GM12891 (cell line): ENCODE measurements at places on chromosomes 7 and 10.
A peak's percentile ranks its signal among the peaks of the same experiment; 100 is the strongest.

DNA sequence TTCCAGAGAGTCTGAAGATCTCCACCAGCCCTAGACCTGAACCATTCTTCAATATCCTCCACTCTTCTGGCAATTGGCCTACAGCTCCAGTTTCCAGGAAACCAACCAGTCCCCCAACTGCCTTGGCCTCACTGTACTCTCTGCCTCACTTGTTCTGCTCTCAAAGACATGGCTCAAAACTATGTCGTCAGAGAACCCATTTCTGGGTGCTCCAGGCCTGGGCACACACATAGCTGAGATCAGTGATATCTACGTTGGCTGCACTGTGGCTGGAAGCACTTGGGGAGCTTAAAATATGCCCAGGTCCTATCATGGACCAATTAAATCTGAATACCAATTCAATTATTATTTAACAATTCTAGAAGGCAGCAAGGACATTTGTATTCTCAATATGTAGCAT is 93.1 kb downstream of the COBL start:
- no peak for DNase-seq

DNA sequence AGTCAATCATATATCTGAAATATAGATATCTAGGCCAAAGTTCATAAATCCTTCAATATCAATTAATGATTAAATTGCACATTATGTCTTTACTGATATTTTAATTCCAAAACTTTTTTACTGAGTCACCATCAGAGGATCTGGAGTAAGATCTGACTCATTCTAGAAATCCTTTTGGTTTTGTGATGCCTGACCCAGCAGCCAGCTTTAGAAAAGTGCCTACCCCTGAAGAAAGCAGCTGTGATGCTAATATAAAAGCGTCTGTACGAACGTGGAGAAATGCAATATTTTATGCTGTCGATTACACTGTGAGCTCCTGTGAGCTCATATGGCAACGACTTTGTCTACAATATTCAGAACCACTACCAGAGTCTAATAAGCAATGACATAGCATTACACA is 142.5 kb upstream of the LRRTM3 start:
- DNase-seq: no peak

GRCh38 chr10:13195016-13195415 is 33.7 kb downstream of the MCM10 start:
- no peak for DNase-seq

DNA sequence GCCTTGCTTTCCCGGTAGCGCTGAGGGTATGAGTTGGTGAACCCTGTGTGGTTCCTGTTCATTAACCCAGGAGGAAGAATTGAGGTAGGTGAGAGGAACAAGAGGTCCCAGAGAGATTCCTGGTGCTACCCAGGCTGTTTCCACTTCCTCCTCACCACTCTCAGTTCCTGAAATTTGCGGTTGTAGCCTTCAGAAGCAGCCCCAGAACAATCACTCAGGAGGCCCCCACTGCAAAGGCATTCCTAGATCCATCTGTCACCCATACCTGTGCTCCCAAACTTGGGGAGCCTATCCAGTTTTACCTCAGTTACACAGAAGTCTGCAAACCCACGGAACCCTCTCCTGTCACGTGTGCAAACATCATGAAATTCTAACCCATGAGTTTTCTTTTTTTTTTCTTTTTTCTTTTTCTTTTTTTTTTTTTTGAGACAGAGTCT is 9.0 kb upstream of the PIP4K2A start:
- no peak for DNase-seq

GRCh38 chr10:45644527-45644926 is 28.0 kb downstream of the ZFAND4 start:
- no peak for DNase-seq

DNA sequence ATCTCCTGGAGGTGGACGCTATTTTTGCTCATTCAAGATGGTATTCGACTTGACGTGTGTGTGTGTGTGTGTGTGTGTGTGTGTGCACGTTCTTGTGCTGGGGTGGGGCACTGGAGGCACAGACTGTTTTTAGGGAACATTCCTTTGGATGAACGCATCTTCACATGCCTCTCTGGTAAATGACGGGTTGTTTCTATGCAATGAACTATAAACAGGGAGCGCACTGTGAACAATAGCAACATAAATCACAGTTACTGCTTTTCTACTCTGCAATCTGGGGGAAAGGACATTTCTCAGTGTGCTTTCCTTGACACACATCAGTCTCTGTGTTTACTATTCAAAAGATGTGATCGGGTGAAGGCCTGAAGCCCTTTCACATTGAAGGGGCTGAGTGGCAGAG is 120.1 kb upstream of the PITRM1 start:
- no peak for DNase-seq

GRCh38 chr7:103541947-103542346 is 95.9 kb upstream of the SLC26A5 start:
- no peak for DNase-seq

GRCh38 chr10:60093317-60093716 is 187.0 kb upstream of the CCDC6 start:
- no peak for DNase-seq

DNA sequence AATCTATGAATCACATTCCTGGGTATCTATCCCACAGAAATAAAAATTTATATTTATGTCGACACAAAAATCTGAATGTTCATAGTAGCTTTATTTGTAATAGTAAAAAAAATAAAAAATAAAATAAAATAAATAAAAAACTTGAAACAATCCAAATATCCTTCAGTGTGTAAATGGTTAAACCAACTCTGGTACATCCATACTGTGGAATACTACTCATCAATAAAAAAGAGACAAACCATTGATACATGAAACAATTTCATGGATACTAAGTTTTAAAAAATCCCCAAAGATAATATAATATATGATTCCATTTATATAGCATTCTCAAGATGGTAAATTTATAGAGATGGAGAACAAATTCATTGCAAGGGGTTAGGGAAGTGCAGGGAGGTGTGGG is 48.6 kb downstream of the USP6NL start:
- no peak for DNase-seq

- no peak for DNase-seq
Measured at GRCh38 chr7:115707258-115708012, 323.1 kb downstream of the TFEC start.

GRCh38 chr7:133672866-133673265 is 420.0 kb downstream of the EXOC4 start:
- DNase-seq: no peak

DNA sequence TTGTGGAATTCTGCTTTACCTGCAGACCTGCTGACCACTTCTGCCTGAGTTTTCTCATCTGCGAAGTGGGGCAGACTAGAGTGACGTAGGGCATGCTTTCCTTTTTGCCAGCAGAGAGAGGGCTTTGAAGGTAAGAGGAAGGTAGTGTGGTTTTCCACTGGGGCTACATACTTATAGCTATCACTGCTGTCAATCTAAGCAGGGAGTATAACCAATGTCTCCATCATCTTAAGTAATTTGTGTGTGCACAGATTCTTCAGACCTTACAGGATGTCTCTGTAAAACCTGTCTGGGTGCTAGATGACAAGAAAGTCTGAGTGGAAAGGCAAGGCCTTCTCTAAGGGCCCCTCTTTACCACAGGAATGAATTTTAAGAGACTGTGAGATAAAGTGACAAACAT is 106.8 kb downstream of the RBM20 start:
- no peak for DNase-seq

- no peak for DNase-seq
Measured at GRCh38 chr10:122499491-122499941, 38.2 kb downstream of the HTRA1 start.

GRCh38 chr10:113475381-113475807 is 77.5 kb upstream of the HABP2 start:
- DNase-seq: no peak

GRCh38 chr7:158353606-158354570 is 233.7 kb downstream of the PTPRN2 start:
- no peak for DNase-seq

DNA sequence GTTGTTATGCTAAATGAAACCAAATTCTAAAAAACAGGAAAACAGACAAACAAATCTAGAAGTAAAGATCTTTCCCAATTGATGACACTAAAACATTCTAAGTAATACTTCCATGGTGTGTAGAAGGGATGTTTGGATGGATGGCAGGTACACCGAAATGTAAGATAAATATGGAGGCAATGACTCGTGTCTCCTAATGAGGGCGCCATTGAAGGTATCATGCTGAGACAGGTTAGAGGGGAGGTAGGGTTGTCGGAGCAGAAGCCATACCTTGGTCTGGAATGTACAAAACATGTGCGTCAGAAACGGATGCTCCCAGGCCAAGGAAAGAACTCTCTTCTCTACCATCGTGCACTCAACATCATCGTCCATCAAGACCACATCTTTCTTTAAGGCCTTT is 101.4 kb downstream of the PRKCQ start:
- no peak for DNase-seq

- no peak for DNase-seq
Measured at GRCh38 chr10:3251172-3251571, 78.6 kb upstream of the PITRM1 start.

- no peak for DNase-seq
Measured at GRCh38 chr7:115548756-115549155, 481.8 kb downstream of the TFEC start.

DNA sequence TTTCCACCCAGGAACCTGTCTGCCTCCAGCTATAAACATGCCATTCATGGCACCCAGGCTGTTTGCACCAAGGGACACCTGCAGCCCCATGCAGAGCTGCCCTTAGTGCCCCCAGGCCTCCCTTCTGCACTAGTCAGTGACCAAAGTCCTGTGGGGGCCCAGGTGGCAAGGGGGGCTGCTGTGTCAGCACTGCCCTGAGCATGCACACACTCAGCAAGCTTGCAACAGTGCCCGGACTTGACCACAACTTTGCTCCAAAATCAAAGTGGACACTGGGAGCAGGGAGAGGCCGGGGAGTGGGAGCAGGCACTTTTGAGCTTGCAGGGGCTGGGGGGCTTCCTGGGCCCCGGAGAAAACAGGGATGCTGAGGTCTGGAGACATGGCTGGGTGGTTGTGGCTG is 192.9 kb upstream of the MBL2 start:
- no peak for DNase-seq

DNA sequence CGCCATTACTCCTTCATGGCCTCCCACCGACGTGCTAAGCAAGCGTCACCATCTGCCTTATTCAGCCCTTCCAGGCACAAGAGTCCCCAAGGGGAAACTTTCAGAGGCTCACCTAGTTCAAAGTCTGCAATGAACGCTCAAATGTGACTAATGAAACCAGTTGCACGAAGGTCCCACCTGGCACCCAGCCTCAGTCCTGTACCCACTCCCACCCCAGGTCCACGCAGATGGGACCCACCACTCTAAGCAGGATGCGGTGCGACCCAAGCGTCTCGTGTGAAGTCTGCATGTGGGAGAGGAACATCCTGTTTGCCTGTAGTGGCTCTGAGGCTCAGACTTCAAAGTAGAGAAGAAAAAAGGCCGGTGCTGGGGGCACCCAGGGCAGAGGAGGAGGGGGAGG is 40.3 kb downstream of the RGS10 start:
- peak; percentile 59 for DNase-seq

DNA sequence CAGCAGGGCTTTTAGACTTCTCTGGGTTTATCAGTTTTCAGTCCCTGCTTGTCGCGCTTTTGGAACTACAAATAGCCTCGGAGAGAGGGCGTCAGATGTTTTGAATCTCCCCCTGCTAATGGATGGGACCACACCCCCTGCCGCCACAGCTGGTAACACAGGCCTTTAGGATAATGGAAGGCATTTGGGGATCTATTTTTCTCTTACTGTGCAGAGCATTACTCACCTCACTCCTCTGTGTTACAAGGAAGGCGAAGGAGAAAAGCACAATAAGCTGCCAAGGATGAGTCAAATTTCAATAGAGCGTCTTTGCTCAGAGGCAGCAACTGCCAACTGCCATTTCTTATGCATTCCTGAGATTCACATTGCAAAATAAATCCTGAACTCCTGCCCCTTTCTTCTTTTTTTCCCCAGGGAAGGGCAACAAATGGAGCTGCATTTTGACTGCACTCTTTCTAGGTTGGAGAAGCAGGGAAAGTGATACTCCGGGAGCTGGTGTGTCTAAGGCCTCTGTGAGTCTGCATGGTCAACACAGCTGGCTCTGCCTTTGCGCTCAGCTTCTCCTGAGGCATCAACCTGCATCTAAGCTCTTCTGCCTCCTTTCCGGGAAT is 31.5 kb upstream of the SMNDC1 start:
- no peak for DNase-seq

GRCh38 chr10:74922921-74923320 is 96.5 kb downstream of the KAT6B start:
- no peak for DNase-seq
